ENCODE measurements at places on chromosomes 6 and 20.

- DNase-seq, result no peak
These were observed 97.5 kb downstream of the MAFB start for GRCh38 chr20:40591536-40591935.

GRCh38 chr20:64161356-64162238, 2.7 kb upstream of the MYT1 start:
- no peak for DNase-seq

DNA sequence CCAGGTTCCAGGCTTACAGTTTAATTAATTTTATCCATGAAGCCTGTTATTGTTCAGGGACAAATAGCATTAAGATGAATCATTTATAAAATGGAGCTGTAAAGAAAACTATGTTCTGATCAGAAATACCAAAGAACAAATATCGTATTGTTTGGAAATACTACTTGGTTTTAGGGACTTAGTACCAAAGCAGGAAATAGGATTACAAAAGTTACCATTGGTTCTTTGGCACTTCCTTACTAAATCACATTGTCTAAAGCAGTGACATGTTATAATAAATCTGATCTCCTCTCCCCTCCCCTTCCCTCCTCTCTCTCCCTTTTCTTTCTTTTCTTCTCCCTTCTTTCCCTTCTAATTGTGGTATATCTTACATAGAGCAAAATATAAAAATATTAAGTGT, 29.6 kb downstream of the CRYBG1 start:
- DNase-seq, result no peak

GRCh38 chr6:131023834-131024504, 39.1 kb downstream of the EPB41L2 start:
- no peak for DNase-seq

GRCh38 chr20:54132612-54133433, 41.0 kb downstream of the CYP24A1 start:
- DNase-seq, result no peak

DNA sequence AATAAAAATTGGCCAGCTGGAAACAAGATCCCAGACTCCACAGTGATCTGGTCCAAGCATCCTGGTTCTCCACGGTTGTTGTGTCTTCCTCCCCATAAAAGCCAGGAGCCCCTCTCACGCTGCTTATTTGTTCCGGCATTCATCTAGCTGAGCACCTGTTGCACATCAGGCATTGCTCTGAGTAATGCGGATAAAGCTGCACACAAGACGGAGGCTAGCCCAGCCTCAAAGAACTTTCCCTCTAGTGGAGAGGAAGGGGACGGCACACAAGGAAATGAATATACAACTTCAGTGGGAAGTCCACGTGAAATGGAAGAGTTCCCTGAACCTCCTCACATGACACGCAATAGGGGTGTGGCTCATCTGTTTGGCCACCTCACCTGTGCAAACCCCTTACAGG, 30.3 kb upstream of the NXT1 start:
- no peak for DNase-seq

DNA sequence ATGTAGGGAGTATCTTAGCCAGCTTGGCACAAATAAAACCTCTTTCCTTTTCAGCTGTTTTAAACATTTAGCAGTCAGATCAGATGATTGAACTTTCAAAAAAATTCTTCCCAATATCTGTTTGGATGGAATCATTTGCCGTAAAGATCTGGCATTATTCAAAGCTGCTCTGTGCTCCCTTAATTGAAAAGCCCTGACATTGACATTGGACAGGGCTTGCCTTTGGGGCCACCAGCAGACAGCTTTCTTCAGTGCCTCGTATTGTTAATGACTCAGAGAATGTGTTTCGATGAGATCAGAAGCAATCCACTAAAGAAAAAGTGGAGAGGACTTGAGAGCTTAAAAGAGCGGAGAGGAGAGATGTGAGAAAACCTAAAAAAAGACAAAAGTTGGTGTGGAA, 343.5 kb downstream of the NRN1 start:
- no peak for DNase-seq

GRCh38 chr20:50848846-50849673, 54.2 kb downstream of the BCAS4 start:
- no peak for DNase-seq

GRCh38 chr6:46821458-46821881, 28.3 kb downstream of the MEP1A start:
- no peak for DNase-seq

GRCh38 chr20:58894652-58895447, 42.3 kb downstream of the GNAS start:
- DNase-seq, result no peak

DNA sequence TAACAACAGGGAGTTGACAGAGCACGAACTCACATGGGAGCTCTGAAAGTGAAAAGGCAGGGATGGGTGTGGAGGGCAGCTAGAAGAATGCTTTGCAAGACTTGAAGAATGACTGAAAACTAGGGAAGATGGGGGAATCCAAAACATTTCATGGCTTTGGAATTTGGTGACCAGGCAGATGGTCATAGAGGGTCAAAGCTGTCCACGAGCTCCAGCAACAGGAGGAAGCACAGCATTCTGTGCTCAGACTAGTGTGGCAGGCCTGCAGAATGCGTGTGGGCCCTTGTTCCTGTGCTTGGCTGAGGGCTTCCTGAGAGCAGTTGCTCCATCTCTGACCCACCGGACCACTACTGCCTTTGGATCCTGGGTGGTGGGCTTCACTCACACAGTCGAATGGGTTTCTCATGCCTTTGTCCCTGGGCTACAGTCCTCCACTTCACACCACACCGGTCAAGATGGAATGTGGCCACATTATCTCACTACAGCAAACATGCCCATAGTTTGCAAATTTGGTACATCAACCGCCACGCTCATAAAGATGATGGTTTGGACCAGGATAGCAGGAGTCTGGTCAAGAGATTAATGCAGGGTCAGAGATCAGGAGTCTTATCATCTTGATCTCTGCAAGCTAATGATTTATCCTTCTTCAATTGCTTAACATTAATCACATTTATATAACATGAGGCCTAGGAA, 100.7 kb downstream of the SGK1 start:
- no peak for DNase-seq

GRCh38 chr6:164243012-164243610, 828.6 kb downstream of the QKI start:
- DNase-seq, result no peak

GRCh38 chr20:3828798-3829197, 8.5 kb downstream of the AP5S1 start:
- no peak for DNase-seq

DNA sequence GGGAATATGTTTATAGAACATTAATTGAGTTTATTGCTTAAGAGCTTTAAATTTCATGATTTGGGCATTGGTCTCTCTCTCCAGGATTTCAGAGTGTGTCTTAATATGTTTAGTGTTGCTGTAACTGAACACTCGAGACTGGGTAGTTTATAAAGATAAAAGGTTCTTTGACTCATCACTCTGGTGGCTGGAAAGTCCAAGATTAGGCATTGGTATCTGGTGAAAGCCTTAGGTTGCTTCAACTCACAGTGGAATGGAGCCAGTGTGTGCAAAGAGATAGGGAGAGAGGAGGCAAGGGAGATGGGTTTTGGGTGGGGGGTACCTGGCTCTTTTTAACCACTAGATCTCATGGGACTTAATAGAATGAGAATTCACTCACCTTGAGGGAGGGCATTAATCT, 35.6 kb upstream of the DTNBP1 start:
- no peak for DNase-seq

DNA sequence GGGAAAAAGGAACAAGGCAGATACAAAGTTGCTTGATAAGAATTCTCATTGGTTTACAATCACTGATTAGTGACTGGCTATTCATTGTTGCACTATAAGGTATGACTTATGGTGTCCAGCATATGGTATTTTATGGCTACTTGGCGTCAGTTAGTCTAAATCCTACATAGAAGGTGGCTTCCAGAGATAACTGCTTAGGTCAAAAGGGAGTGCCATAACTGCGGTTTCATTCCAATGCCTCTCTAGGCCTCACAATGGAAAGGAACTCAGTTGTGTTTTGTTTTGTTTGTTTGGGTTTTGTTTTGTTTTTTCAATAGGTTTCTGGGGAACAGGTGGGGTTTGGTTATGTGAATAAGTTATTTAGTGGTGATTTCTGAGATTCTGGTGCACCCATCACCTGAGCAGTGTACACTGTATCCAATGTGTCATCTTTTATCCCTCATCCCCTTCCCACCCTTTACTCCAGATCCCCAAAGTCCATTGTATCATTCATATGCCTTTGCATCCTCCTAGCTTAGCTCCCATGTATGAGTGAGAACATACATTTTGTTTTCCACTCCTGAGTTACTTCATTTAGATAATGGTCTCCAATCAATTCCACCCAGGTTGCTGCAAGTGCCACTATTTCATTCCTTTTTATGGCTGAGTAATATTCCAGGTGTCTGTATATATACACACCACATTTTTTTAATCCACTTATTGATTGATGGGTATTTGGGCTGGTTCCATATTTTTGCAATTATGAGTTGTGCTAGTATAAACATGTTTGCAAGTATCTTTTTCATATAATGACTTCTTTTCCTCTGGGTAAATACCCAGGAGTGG, 7.0 kb downstream of the GOPC start:
- no peak for DNase-seq

- DNase-seq, result no peak
These were observed 77.7 kb downstream of the OLIG3 start for GRCh38 chr6:137416376-137417109.

GRCh38 chr6:114390176-114390575, 47.4 kb upstream of the HS3ST5 start:
- DNase-seq, result no peak

GRCh38 chr20:4369798-4370124, 351.9 kb upstream of the PRND start:
- DNase-seq, result no peak

DNA sequence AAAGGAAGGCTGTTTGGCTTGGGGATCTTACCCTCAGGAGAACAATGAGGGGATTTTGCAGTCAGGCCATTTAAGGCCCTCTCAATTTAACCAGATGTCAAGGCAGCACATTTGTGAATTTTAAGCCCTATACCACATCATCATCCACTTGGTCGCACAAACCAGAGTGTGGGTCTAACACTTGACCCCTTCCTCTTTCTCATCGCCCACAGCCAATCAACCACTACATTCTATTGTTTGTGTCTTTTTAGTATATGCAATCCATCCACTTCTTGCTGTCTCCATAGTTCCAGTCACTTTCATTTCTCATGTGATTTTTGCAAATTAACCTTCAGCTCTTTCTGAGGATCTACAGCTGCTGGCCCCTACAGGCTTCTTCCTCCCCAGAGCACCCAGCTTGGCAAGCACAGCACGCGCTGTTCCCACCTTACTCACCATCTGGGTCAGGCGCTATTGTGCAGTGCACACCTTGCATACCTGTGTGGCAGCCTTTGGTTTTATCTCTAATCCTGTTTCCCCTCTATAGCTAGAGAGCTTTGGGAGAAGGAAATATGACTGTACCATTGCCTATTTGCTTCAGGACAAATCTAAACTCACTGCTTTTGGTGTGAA, 32.3 kb upstream of the CD83 start:
- no peak for DNase-seq

Measured in activated CD4-positive, CD25-positive, alpha-beta regulatory T cell (primary cell).